ENCODE measurements at places on chromosomes 3 and 15.
A peak's percentile ranks its signal among the peaks of the same experiment; 100 is the strongest.

DNA sequence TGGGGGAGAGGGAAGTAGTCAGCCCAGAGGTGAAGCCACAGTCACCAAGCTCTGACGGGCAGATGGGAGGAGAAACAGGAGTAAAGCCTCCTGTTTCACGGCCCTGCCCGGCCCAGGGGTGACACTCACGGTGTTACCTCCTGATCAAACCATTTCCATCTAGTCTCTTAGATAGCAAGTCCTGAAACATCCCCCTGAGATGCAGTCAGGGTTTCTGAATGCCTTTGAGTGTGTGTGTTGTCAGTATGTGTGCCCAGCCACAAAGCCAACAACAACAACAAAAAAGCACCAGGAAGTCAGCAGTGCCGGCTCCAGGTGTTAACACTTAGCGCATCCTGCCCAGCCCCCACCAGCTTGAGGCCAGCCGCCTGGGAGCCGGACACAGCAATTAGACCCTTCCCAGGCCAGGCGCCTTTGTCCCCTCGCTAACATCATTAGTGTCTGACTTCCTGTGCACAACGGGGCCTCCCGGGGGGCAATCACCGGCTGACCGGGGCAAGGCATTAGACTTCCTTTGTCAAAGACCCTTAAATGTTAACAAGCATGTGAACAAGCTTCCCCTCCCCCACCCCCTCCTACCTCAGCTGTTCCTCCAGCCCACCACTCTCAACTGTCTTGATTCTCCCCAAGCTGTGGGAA, 34.5 kb downstream of the IL17RD start:
- no peak for DNase-seq

DNA sequence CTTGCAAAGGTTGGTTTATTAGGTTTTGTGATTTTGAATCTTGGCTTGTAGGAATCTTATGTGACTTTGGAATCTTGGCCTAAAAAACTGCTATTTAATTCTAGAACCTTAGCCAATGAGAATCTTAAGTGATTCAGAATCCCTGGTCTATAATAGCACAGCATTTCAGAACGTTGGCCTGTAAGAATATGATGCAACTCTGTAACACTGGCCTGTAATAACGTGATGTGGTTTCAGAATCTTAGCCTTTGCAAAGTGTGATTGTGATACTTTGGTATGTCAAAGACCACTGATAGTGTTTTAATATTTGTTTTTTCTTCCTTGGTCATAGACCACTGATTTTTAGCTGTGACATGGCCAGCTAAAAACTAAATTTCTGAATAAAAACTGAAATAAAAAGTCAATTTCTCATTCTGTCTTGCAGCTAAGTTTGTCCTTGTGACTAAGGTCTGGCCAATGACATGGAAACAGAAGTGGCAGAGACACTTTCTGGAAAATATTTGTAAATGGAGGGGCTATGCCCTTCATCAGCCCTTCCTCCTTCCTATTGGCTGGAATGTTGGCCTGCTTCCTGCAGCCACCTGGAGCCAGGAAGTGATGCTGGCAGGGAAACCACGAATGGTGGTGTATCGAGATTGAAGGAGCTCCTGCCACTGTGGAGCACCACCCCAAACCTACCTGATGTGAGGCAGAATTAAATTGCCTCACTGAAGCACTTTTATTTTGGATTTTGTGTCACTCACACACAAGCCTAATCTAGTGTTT, 42.3 kb upstream of the CORO2B start:
- no peak for DNase-seq

GRCh38 chr3:190558796-190559195, 44.9 kb downstream of the IL1RAP start:
- no peak for DNase-seq

DNA sequence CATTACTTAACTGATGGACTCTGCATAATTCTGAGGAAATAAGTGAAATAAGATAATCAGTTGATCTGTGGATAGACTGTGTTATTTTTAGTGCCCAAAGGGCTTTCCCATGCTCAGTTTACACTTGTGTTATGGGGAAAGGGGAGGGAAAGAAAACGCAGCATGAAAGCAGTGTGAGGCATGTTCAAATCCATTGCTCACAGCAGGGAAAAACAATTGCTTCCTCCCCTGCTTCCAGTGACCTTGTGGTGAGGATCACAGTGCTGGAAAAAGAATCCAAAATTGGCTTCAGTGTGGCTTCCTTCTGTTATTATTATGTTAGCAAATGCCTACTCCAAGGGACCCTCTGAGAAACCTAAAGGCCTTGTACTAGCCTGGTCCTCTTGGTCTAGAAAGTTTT, 285.1 kb upstream of the CDIN1 start:
- no peak for DNase-seq

DNA sequence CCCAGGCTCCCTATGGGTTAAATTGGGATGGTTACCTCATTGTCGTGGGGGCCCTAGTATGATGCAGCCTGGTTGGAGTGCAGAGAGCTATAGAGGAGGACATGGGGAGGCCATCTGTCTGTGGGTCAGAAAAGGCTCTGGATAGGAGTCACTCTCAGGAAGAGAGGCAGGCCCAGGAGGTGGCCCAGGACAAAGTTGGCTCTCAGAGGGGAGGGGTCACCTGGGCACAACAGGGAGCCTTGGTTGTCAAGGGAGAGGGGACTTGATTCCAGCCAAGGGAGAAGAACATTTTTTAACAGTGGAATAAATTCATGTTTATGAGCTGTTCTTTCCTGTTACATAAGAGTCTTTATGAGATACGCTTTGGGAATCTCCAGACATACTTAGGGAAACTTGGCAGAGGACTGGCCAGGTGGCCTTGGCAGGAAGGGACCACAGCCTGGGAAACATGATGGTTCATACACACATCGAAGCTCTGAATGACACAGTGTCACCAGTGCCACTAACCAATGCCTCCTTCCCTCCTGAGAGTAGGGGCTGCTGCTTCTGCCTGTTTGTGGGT, 27.5 kb upstream of the LCTL start:
- no peak for DNase-seq

DNA sequence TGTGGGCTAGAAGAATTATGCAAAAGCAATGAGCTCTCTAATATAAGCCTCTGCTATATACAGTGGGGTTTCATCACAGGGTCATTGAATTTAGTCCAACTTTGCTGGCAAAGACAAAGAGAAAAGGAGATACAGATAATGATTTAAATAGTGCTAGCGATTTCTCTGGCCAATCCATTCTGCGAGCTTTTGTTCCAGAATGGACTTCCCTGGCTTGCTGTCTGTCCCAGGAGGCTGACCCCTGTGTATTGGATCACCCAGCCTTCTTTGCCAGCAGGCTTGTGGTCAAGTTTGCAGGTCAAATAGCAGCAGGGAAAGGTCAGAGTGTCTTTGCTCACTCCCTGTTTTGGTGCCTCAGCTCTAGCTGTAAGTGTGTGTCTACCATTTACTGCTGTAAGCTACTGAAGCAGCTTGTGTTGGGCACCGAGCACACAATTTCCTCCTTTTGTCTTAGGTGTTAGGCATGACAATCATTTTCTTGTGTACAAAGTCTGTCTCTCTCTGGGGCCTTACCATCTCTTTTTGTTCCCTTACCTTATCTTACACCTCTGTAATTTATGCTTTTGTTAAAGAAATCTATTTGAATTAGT, 55.7 kb downstream of the UNC13C start:
- no peak for DNase-seq

GRCh38 chr3:185161761-185162160, 8.9 kb upstream of the C3orf70 start:
- DNase-seq, result no peak

DNA sequence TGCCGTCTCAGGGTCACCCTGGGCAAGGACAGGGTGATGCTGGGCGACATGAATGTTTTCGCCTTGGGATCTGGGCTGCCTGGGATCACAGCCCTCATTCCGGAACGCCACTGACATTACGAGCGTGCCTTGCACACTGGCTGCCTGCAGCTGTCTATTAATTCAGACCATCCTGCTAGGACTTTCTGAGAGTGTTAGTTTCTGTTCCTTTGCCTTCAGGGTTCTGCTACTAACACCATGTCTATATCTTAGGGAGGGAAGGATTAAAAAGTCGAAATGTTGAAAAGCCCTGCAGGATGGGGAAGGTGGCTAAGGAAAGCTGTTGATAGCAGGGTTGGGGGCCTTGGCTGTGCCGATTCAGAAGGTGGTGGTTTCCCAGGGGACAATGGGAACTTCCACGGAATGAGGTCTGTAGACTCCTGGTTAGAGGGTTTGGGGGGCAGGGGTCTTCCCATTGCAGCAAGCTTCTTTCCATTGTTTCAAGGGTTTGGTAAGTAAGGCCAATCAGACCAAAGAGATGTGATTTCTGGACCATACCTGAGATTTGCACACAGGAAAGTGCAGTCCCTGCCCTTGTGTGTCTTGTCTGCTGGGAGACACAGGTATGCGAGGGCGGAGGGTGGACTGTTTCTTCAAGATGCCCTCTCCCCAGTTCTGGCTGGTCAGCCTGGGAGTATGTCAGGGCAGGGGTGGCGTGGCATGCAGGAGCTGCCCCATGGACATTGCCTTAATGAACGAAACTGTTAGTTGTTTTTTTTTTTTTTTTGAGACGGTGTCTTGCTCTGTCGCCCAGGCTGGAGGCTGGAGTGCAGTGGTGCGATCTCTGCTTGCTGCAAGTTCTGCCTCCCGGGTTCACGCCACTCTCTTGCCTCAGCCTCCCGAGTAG, 50.9 kb downstream of the RGMA start:
- DNase-seq, result no peak

DNA sequence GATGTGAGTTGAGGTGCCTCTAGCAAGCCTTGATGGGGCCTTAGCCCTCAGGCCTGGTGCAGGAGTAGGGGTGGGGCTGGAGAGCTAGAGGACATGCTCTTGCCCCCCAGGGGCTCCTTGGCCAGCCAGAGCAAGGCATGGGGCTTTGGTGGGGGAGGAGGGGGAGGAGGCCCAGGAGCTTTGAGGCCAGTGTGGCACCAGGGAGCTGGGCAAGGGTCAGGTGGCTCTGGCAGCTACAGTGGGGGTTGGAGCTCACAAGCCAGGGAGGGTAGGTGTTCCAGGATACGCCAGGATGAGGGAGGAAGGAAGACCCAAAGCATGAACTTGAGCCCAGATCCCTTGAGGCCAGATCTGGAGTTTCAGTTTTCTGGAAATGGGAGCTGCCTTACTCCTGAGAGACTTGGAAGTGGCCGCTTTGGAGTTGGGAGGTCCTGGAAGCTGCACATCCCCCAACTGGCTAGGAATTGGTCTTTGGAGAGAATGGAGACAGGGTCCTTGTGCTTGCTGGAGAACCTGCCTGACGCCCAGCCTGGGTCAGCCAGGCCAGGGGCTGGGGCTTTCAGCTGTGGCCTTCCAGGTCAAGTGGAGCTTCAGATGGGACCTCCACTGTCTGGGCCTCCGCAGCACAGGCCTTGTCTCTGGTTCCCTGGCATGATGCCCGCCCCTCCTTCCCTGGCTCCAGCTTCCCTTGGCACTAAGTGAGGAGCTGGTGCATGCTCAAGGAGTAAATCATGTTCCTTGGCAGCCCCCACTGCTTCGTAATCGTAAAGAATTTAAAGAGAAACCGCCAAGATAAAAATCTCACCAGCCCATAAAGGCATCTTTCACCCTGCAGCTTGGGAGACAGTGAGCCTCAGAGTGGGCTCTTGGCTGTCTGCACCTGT, 8.7 kb downstream of the SEMA3F start:
- DNase-seq, result no peak

GRCh38 chr3:107753494-107753893, 230.7 kb downstream of the BBX start:
- DNase-seq, result peak; percentile 12

- no peak for DNase-seq
Observed at GRCh38 chr3:123112232-123112631, 45.4 kb downstream of the PDIA5 start.

- no peak for DNase-seq
Observed at GRCh38 chr15:69165637-69166025, 5.2 kb downstream of the GLCE start.

DNA sequence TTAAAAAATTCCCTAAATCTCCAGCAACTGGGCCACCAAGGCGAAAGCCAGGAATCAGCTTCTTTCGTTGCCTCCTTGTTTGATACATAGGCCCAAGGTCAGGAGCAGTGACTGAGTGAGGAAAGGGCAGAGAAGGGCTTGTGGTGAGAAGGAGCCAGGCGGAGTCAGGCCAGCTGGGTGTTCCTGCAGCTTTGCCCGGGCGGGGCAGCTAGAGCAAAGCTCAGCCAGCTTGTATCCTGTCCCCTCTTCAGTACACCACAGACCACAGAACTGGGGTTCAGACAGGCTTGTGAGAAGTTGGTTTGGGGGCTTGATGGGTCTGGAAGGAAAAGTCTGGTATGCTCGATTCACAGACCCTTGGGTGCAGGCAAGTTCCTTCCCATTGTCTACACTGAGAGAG, 52.6 kb downstream of the CCK start:
- peak; percentile 17 for DNase-seq

DNA sequence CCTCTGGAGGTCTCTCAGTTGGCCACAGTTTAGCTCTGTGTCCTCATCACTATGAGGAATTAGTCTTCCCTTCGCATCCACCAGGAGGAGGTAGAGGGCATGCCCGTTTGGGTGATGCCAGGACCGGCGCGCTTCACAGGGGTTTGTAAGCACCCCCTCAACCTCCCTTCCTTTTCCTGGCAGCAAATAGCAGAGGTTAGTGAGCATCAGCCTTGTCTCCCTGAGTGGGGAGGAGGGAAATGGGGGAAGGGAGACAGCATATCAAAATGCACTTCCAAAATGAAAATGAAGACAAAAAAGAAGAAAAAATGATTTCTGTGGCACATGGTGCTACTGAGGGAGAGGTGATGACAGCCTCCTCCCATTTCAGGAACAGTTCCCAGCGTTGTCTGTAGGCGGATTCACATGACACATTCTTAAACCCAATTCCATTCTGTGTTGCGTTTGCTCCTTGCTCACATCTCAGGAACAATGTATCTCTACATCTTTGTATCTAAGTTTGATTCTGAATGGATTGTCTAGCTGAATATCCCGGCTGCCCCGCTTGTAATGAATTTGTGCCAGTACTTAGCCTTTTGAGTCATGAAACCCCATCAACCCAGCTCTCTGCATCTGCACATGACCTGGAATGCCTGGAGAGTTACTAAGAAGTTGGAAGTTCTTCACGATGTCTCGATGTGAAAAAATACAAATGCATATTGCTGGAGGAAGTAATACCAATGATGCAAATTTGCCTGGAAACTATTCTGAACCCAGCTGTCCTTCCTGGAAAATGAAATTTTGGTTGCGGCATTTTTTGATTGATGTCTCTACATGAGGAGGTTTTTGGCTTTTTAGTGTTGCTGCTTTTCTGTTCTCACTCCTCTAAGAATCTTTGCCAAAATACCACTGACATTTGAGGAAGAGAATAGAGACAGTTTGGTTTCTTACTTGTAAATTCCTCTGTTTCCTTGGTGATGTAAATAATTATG, 45.2 kb downstream of the TYRO3 start:
- DNase-seq, result peak; percentile 63

DNA sequence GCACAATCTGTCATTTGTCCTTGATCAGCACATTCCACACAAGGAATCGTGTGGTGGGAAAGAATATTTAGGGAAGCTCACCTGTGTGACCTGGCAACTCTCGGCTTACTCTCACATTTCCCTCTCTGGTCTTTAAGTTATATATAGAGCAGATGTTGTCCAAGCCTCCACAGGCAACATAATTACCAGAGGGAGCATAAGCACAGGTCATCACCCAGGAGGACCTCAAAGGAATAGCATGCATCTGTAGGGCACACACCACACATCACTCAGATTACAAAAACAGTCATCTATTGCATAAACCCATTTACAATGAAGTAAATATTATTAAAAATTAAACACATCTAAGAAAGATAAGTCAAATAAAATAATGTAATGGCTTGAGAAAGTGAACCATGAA, 36.5 kb downstream of the GNB4 start:
- no peak for DNase-seq

All from CD4-positive, alpha-beta T cell treated with Interleukin-12 subunit alpha and Interleukin-12 subunit beta, for 1 hour (primary cell).